ENCODE measurements at places on chromosomes 2 and 18.

DNA sequence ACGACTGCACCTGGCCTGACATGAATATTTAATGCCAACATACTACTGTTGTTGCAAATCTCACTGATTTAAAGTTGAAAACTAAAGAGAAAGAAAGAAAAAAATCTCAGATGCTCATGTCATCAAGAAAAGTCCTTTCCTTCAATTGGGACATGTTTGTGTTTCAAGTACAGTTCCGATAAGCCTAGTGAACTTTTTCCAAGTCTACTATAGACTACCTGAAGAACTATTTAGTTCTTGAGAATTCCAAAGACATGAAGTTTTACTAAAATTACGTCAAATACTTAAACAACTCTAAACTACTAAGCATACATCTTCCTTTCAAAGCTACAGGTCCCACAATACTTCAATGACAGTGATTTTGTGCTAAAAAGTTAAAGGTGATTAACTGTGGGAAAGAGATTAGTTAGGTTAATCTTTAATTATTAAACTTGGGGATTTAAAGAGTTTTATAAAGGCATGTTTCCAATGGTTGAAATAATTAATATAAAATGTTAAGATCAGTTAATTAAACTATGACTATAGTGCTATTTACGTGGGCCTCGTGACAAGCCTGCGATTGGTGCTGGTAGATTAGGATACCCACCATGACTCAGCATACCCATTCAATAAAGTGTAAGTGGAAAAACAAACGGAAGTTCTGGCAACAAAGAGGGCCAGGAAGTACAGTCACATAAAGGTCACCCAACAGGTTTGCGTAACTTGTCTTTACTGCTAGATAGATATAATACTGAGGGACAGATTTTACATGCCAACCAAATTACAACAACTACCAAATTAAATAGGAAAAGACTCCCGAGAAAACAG, 55.5 kb downstream of the SEPTIN10 start:
- peak; percentile 58 for DNase-seq

GRCh38 chr2:15664273-15665066, 72.8 kb downstream of the DDX1 start:
- no peak for DNase-seq

GRCh38 chr2:101704046-101704466, 6.5 kb downstream of the MAP4K4 start:
- no peak for DNase-seq

- no peak for DNase-seq
Observed at GRCh38 chr2:210443527-210443926, 33.0 kb downstream of the LANCL1 start.

- DNase-seq: peak; percentile 68
Observed at GRCh38 chr2:102401456-102401855, 21.5 kb upstream of the IL18RAP start.

GRCh38 chr2:226832061-226832460, 3.8 kb upstream of the RHBDD1 start:
- peak; percentile 46 for DNase-seq

- no peak for DNase-seq
Observed at GRCh38 chr2:172261292-172261691, 158.6 kb upstream of the DLX2 start.

DNA sequence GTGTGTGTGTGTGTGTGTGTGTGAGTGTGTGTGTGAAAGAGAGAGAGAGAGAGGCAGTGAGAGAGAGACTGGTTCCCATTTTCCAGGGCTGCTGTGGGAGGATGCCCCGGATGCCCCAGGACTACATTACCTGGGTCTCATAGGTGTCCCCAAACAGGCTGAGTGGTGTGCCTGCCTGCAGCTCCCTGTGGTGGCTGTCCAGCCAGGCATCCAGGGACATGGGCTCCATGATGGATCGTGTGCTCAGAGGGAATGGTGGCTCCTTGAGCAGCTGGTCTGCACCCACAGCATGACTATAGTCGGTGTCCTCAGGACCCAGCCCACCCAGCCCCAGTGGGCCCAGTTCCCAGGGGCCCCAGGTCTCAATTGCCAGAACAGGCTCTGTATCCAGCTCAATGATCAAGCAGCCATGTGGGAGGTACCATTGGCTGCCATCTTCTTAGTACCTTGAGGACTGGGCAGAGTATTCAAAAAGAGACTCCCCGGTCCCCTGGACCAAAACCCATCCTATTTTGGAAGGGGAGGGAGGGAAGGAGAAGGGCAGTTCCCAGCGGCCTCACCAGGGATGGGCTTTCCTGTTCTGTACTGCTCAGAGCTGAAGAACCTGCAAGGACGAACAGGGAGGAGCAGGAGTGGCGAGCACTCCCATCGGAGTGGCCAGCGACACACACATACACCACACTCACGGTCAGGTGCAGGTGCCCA, 5.8 kb upstream of the OXER1 start:
- no peak for DNase-seq

- DNase-seq: no peak
Observed at GRCh38 chr18:58231930-58232329, 187.9 kb downstream of the NEDD4L start.

DNA sequence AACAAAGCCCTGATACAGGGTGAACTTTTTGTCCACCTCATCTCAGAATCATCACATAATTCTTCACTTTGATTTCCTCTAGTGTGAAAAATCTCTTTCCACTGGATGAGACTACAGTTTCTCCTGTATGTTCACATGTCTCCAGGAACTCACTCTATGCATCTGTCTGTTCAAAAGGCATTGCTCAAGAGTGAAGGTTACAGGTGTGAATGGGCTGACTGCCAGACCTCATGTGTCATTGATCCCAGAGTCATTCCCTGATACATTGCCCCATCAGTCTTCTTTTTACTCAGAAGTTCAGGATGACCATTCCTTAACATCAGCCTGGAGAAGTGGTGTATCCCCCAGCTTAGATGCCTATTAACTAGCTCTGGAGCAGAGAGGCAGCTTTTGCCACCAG, 4.4 kb upstream of the DSC3 start:
- no peak for DNase-seq

DNA sequence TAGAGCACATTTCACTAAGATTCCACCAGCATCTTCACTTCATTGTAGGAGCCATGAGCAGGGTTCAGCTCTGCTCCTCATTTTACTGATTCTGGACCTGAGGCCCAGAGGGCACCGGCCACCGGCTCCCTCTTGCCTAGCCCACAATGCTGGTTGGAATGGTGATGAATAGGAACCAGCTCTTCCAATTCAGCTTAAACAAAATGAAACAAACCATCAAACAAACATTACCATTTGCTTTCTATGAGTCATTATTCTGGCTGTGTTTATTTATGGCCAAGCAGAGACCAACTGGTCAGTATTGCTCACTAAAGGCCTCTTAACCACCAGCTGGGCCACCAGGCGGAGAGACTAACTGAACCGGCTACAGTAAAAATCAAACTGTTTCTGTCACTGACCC, 176.7 kb downstream of the MTX2 start:
- no peak for DNase-seq

GRCh38 chr2:165572151-165572550, 102.7 kb downstream of the CSRNP3 start:
- no peak for DNase-seq

DNA sequence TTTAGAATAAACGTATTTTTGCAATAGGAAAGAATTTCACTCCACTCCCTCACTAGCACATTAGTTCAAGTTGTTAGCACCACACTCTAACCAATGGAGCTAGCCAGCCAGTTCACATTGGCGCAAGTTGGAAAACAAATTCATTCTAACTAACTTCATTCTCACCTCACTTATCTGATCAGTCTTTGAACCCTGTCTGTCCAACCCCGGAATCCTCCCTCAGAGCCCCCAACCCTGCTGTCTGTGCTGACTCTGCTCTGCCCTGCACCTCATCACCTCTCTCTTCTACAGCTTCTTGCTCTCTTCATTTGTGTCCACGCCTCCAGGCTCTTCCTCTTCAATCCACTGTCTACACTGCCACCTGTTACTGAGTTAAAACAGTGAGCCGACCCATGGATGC, 356.5 kb downstream of the IRS1 start:
- DNase-seq: no peak

DNA sequence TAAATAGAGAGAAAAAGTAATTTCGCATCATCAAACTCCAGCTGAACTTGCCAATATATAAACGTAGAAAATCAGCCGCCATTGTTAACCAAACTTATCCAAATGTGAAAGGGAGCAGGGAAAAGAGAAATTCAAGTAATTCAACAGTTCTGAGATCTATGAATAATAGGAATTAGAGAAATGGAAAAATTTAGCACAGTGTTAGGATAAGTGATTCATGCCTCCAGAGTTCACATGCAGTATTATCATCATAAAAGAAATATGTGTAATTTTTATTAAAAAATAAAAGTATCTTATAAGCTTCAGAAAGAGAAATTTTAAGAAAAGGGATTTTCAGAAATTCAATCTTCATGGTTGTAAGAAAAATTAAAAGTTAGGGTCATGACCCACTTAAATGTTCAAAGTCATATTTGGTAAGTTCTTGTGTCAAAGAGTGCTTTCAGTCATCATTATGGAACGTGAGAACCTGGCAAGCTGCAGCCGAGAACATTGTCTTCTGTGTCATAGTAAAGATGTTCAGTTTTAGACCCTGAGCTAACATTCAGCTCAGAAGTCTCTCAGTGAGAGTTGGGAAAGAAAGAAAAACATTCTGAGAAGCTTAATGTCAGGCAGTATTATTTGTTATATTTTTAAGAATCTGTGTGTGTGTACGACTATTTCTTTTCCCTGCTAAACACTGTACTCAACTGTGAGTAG, 414.3 kb upstream of the RGPD4 start:
- no peak for DNase-seq

Measured in suppressor macrophage treated with lipopolysaccharide for 1 hour (primary cell).